KG1 (cell line): ENCODE measurements at places on chromosomes 3 and 15.

GRCh38 chr3:35635926-35636683 is 3.2 kb upstream of the ARPP21 start:
- no peak for DNase-seq

DNA sequence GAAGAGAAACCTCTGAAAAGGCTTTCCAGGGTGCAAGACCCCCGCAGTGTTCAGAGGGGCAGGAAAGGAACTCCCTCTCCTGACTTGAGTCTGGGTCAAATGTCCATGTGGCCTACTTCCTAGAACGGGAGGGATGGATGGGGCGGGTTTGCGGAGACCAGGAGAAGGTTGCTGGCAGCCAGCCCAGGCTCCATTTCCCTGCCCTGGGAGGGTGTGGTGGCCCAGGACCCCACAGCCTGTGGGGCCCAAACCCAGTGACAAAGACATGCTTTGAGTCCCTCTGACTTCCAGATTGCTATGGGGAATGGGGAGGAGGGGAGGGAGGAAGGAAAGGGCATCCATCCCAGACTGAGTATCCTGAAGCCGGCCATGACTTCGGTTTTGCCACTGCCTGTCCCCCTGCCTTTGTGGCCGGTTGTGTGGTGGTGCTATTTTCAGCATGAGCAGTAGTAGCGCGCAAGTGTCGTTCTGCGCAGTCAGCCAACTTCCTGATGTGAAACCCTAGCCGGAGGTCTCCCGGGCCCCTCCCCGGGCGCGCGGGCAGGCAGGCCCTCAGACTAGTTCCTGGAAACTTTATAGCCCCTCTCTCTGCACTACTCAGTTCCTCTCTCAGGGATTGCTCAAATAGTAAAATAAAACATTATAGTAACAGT is 24.4 kb downstream of the MAGEF1 start:
- DNase-seq: peak; percentile 84

DNA sequence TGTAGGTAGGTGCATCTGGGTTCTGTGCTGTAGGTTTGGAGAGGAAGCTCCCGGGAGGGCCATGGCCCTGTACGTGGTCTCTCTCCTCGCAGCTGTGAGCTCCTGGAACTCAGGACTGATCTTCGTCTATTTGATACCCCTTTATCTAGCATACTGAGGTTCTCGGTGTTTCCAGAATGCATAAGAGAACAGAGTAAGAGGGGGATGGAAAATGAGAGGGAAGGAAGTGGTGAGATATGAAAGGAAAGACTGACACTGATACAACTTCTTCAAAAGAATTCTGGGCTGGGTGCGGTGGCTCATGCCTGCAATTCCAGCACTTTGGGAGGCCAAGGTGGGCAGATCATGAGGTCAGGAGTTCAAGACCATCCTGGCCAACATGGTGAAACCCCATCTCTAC is 90.7 kb downstream of the CHRD start:
- DNase-seq: no peak

- DNase-seq: no peak
These were observed 1257.1 kb downstream of the NSUN3 start for GRCh38 chr3:95319921-95320494.

DNA sequence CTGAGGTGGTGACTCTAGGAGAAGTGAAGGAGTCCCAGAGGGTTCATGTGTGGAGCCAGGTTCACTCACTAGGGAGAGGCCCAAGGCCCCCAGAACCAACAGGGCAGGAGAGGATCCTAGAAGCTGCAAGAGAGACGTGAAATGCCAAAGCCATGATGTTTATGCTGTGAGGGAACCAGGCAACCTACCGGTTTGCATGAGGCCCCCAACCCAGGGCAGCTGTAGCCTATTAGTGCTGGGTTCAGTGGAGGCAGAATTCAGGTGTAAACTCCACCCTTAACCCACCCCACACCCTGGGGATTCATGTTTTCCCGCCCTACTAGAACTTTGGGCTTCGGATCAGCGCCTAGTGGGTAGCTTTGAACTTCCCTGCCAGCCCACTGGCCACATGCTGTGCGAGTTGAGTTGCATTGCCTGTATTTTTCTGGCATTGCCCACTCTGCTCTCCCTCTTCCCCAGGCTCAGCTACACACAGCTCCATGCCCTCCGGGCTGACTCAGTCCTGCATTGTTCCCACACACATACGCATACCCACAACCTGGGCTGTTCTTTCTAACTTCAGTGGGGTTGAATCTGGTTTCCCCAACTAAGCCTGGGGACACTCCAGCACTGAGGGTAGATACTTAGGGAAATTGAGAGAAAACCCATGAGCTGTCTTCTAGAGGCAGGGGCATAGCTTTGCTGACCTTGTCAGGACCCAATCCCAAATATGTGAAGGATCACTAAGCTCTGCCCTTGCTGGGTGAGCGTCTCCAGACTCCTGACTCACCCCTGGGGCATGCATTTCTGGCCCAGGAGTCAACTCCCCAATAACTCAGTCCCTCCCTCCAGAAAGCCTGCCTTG is 2.0 kb upstream of the ZBTB47 start:
- DNase-seq: no peak

DNA sequence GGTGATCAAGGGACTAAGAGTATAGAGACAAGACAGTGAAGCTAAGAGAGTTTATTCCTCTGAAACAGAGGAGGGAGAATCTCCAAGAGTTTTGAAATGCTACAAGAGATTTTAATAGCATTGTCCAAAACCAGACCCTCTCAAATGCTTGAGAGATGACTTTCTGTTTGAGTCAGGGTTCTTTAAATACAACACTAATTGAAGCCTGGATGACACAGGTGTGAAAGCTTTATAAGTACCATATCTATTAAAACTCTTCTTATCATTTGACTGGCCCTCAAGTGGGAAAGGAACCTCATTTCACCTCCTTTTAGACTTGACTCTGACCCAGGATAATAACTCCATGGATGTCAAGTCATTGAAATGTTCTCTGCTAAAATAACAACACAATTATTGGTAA is 5.6 kb downstream of the COL8A1 start:
- DNase-seq: no peak

DNA sequence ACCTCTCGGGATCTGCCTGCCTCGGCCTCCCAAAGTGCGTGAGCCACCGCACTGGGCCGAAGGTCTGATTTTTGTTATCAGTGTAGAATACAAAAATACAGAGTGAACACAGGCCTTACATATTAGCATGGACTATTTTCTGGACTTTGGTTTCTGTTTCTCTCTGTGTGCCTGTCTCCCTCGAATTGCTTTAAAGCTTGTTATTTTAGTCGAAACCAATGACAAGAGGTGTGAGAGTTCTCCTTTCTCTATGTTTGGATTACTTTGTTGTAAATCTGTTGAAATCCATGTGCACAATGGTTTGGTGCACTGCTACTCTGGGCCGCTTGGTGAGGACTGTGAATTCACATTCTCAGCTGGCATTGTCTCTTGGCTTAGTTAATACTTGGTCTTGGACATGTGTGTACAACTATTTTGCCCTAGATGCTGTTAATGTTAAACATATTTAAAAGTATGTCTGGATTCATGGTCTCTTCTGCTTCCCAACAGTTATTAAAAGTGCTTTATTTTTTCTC is 23.9 kb downstream of the MED12L start:
- no peak for DNase-seq

GRCh38 chr3:138937690-138938055 is 9.3 kb downstream of the FOXL2 start:
- DNase-seq: no peak

GRCh38 chr3:66342717-66343356 is 122.0 kb downstream of the SLC25A26 start:
- no peak for DNase-seq

DNA sequence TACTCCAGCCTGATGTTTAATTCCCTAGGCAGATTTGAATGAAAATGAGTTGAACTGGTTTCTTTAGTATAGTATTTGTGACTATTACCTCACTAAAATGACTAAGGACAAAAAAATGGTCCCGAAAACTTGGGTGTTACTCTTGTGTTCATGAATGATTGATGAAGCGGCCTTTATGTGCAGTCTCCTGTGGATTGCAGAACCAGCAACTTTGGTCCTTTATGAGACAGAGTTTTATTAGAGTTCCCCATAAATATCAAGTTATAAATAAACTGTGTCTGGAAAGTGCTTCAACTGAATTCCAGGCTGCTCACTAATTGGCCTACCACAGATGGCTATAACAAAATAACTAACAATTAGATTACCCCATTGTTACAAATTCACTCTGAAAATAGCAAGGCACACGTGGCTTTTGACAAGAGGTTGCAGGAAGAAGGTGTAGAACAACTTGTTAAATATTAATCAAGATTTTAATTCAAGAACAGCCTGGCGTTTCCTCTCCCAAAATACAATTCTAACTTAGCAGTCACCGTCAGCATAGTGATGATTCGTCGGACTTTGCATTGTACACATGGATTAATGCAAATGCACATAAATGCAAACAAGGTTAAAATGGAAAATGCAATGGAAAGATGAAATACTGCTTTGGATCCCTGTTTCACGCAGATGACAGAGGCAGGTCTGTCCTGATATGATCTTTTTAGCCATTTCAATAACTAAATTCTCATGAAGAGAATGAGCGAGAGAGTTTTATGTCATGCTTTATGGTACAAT is 567.3 kb upstream of the ZNF717 start:
- DNase-seq: no peak

- DNase-seq: no peak
These were observed at the start of gene KIF7 for GRCh38 chr15:89654847-89655805. Gene KIF7 (minus strand): TSS chr15:89655467. CDS start chr15:89652930, 2,537 bp downstream.

GRCh38 chr15:41900526-41901380 is 6.9 kb upstream of the SPTBN5 start:
- DNase-seq: no peak

DNA sequence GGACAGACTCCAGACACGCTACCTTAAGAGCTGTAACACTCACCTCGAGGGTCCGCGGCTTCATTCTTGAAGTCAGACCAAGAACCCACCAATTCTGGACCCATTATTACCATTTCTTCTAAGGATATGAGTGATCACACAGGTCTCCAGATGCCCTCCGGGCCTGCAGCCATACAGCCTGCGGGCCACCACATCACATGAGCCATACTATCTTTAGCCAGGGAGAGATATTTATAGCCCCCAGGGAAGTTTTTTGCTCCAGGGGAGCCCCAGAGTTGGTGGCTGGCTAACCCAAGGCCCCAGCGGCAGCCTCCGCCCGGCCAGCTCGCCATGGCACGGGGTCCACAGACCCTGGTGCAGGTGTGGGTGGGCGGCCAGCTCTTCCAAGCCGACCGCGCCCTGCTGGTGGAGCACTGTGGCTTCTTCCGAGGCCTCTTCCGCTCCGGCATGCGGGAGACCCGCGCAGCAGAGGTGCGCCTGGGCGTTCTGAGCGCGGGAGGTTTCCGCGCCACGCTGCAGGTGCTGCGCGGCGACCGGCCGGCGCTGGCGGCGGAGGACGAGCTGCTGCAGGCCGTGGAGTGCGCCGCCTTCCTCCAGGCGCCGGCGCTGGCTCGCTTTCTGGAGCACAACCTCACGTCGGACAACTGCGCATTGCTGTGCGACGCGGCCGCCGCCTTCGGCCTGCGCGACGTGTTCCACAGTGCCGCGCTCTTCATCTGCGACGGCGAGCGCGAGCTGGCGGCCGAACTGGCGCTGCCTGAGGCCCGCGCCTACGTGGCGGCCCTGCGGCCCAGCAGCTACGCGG is at the start of gene KBTBD13:
Gene KBTBD13 (plus strand): TSS at position 261 of the 805 bp plus-strand sequence. CDS start 70 bp downstream, at position 331.
- no peak for DNase-seq

- DNase-seq: no peak
These were observed 37.8 kb upstream of the CSPG4 start for GRCh38 chr15:75750261-75751050.
